ENCODE measurements at places on chromosomes 1 and 21. TPM values are rescaled to one million over a fixed set of nuclear protein-coding genes. Genes with fewer than 3 reads are reported as not detected.

- peaks cover 28% of the 10 kb centered on the region for H3K4me1 ChIP-seq
- DNase-seq: peak; percentile 15
- no peak overlapping the region for H3K4me3 ChIP-seq
- no peaks in the 10 kb centered on the region for H3K36me3 ChIP-seq
- no peaks in the 10 kb centered on the region for H3K27me3 ChIP-seq
Measured at GRCh38 chr1:31934706-31935629, 3.2 kb downstream of the PTP4A2 start.

DNA sequence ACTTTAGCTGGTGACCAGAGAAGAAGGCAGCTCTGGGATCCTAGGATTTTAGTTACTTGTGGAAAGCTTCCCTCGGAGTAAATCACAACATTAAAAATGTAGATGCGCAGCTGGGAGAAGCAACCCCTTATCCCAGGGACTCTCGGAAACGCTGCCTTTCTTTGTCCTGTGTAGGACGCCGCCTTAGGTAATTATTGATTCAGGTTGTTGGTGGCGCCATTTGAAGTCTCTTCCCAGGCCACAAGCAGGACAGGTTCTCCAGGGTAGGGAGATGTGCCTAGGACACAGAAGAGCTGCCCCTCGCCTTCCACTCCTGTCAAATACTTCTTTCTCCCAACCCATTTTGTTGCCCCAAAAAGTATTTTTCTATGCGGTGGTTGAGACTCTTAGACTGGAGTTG is 10.3 kb downstream of the SLC37A1 start:
- H3K4me3 ChIP-seq: no peak overlapping the region
- H3K36me3 ChIP-seq: peaks cover 5% of the 10 kb centered on the region
- H3K27me3 ChIP-seq: no peaks in the 10 kb centered on the region
- H3K27ac ChIP-seq: peak overlapping the region; percentile 61

DNA sequence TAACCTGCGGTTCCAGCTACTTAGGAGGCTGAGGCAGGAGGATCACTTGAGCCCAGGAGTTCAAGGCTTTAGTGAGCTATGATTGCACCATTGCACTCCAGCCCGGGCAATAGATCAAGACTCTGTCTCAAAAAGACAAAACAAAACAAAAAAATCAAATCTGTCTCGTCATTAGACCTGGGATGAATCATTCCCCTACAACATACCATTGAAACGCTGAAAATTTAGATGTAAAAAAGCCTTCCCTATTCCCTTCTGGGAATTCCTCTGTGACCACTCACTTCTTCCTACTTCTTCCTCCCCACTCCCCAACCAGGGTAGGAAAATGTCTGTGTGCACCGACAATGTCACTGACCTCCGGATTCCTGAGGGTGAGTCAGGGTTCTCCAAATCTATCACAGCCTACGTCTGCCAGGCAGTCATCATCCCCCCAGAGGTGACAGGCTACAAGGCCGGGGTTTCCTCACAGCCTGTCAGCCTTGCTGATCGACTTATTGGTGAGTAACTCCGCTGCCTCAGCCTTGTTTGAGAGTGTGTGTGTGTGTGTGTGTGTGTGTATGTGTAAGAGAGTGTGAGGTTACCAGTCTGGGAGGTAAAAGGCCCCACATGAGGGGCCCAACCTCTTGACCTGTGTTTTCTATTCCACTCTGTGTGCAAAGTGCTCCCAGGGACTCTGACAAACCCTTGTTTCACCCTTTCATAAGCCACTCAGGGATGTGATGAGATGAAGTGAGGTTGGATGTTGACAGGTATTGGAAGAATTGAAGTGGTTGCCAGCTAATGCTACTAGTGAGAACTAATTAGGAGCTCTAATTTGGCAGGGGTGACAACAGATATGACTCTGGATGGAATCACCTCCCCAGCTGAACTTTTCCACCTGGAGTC is 16.3 kb upstream of the SARS1 start:
- no peaks in the 10 kb centered on the region for H3K36me3 ChIP-seq
- H3K27me3 ChIP-seq: no peaks in the 10 kb centered on the region
- no peak overlapping the region for H3K27ac ChIP-seq
- no peak overlapping the region for H3K4me3 ChIP-seq
- no peak for DNase-seq

DNA sequence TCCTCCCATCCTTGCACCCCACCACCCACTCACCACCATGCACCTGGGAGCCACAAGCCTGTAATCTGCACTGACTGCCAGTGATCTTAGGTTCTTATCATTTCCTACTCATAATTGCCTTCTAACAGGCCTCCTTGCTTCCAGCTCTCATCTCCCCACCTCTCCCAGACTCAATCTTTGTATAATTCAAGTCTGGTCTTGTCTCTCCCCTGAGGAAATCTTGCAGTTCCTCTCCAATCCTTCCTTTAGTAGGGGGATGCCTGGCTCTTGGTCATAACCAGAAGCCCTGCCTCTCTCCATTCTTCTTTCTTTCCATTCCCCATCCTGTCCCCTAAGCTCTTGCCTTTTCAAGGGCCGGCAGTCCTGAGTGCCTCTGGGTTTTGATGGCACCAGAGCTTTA is 27.8 kb downstream of the PIGM start:
- no peak overlapping the region for H3K27ac ChIP-seq
- no peak for DNase-seq
- no peaks in the 10 kb centered on the region for H3K36me3 ChIP-seq

- H3K36me3 ChIP-seq: no peaks in the 10 kb centered on the region
- no peaks in the 10 kb centered on the region for H3K27me3 ChIP-seq
- peak overlapping the region; percentile 92 for H3K4me3 ChIP-seq
Measured at GRCh38 chr1:185155600-185156287, 1.0 kb downstream of the TRMT1L start.

- no peak for DNase-seq
- H3K27ac ChIP-seq: no peak overlapping the region
- no peaks in the 10 kb centered on the region for H3K4me1 ChIP-seq
- no peaks in the 10 kb centered on the region for H3K36me3 ChIP-seq
- H3K27me3 ChIP-seq: no peaks in the 10 kb centered on the region
- no peak overlapping the region for H3K4me3 ChIP-seq
Measured at GRCh38 chr1:93992954-93993353, 83.7 kb upstream of the GCLM start.

DNA sequence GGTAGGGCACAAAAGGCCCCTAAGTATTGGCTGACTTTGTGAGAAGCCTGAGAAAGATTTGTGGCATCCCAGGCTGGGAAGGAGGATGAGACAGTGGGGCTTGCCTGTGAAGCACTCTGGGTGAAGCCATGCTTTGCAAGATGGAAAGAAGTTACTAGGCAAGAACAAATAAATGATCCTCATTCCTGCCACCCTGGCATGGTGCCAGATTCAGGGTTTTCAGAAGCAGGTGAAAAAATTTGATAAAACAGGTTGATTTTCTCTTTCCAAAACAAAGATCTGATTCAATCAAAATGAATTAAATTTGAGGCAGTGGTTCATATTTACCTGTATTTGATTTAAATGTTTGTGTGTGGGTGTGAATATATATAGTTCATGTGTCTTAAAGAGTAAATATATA is 386.9 kb upstream of the PROX1 start:
- H3K27ac ChIP-seq: no peak overlapping the region
- no peak for DNase-seq
- no peaks in the 10 kb centered on the region for H3K27me3 ChIP-seq
- no peaks in the 10 kb centered on the region for H3K4me1 ChIP-seq
- no peak overlapping the region for H3K4me3 ChIP-seq

GRCh38 chr1:222455188-222455879 is 92.6 kb downstream of the HHIPL2 start:
- H3K27me3 ChIP-seq: no peaks in the 10 kb centered on the region
- no peaks in the 10 kb centered on the region for H3K36me3 ChIP-seq
- peak; percentile 82 for DNase-seq
- H3K4me1 ChIP-seq: no peaks in the 10 kb centered on the region

- H3K27ac ChIP-seq: no peak overlapping the region
- no peaks in the 10 kb centered on the region for H3K4me1 ChIP-seq
- no peaks in the 10 kb centered on the region for H3K36me3 ChIP-seq
- no peaks in the 10 kb centered on the region for H3K27me3 ChIP-seq
- H3K4me3 ChIP-seq: no peak overlapping the region
Measured at GRCh38 chr1:42983253-42983652, 24.6 kb upstream of the SLC2A1 start.

GRCh38 chr1:164712131-164713036 is 153.4 kb downstream of the PBX1 start:
- peaks cover 9% of the 10 kb centered on the region for H3K4me1 ChIP-seq
- DNase-seq: peak; percentile 65
- peak overlapping the region; percentile 78 for H3K27ac ChIP-seq
- H3K36me3 ChIP-seq: no peaks in the 10 kb centered on the region
- H3K4me3 ChIP-seq: no peak overlapping the region

GRCh38 chr1:163770265-163770664 is 448.5 kb downstream of the NUF2 start:
- no peak overlapping the region for H3K4me3 ChIP-seq
- no peak overlapping the region for H3K27ac ChIP-seq
- no peaks in the 10 kb centered on the region for H3K27me3 ChIP-seq
- DNase-seq: peak; percentile 73
- peaks cover 16% of the 10 kb centered on the region for H3K4me1 ChIP-seq

- no peaks in the 10 kb centered on the region for H3K36me3 ChIP-seq
- no peak overlapping the region for H3K4me3 ChIP-seq
- no peak for DNase-seq
Measured at GRCh38 chr1:32928285-32928684, 27.1 kb upstream of the TMEM54 start.

The S100A9 gene
- total RNA-seq: 271 TPM

The LCE6A gene
- not detected for total RNA-seq

The PPFIA4 gene
- 1.7 TPM for total RNA-seq

The NPR1 gene
- total RNA-seq: 89.3 TPM

The SPRR2B gene
- not detected for total RNA-seq

The SDC3 gene
- total RNA-seq: 58.7 TPM

The SPRR1A gene
- total RNA-seq: not detected

The ADCY10 gene
- 0.22 TPM for total RNA-seq

The WNT2B gene
- 4.7 TPM for total RNA-seq

The AXDND1 gene
- total RNA-seq: 0.57 TPM

The TEDDM1 gene
- total RNA-seq: not detected

The OVAAL gene
- not detected for total RNA-seq
